ENCODE measurements at places on chromosomes 7 and 10.
A peak's percentile ranks its signal among the peaks of the same experiment; 100 is the strongest.

GRCh38 chr7:1992554-1992953 lies 240.2 kb downstream of the MAD1L1 start:
- DNase-seq, result no peak

- DNase-seq, result no peak
These were observed 128.9 kb downstream of the SNX10 start for GRCh38 chr7:26420422-26421019.

DNA sequence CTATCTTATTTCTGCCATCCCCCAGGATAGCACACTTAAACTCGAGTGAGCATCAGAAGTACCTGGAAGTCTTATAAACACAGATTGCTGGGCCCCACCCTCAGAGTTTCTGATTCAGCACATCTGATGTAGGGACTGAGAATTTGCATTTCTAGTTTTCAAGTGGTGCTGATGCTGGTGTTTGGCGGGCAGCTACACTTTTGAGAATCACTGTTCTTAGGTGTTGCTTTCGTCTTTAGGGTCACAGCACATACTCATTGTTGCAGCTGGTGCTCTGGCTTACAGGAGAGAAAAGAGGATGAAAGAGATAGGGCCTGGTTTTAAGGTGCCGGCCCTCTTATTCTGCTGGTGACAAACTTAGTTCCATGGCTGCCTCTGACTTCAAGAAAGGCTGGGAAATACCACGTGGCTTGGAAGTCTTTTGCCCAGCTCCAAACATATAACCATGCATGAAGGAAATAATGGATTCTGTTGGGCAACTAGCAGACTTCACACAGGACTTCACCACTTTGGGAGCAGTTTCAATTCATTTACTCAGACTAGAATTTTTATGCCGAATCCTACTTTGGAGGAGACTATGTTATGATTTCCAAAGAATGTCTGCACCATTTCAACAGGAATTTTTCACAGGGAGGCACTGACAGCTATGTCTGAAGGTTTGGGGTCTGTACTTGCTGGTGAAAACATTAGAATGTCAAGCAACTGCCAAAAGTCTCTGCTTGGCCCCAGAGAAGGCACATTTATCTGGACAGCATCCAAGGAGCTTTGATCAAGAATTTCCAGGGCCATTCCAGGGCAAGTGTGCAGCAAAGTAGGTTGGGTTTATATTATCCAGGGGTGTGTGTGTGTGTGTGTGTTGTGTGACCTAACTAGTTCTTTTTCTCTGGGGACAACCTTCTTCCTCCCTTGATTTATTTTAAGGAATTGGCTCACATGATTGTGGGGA lies 6.9 kb upstream of the MINDY4 start:
- no peak for DNase-seq

DNA sequence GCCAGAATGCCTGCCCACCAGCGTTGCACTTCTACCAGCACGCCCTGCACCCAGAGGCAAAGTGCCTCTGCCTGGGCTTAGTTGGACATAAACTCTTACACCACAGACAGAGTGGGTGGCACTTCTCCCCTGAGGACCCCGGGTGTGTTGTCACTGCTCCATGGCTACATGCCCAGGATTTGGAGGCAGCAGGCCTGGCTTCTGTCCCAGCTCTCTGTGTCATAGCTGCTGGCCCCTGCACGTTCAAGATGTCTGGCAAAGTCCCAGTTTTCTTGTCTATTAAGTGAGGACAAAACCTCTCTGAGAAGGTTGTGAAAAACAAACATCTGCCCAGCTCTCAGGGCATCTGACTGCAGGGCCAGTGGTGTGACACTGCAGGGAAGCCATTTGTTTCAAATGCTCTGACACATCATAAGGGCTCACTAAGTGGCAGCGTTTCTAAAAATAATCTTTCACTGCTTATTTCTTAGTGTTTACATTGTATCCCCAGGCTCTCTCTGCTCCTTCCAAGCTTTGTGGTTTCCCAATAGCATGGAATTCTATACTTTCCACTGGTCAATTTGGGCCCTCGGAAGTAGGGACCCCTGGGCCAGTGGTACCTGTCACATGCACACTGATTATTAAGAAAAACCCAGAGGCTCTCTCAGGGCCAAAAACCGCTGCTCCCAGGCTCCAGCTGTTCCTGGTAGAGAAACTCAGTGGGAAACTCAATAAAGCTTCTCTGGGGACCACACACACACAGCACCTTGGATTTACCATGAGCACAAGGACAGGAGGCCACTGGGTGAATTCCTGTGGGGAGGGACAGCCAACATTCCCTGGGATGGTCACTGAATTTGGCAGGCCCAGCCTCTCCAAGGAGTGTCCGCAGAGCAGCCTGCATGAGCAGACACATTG lies 86.2 kb upstream of the ANLN start:
- DNase-seq, result peak; percentile 86

DNA sequence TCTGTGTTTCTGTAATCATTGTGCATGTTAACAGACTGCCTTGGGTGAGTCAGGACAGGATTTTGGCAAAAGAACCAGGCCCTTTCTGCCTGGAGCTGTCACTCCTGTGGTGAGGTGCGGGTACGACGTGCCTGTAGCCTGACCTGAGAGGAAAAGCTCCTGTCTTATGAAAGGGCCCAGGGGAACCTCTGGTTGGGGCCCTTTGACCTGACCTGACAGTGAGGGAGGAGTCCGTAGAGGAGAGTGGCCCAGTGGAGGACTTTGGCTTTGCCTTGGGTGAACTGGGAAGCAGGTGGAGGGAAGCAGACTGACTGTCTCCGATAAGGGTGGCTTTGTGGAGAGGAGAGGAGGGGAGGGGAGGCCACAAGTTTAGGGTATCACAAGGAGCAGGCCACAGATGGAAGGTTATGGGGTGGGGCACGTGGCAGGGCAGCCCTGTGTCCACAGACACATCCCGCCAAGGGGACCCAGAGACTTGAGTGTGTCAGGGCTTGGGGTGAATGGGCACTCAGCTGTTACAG lies 6.9 kb downstream of the PFKP start:
- no peak for DNase-seq

- DNase-seq, result no peak
These were observed 885.6 kb upstream of the ZNF722 start for GRCh38 chr7:63112764-63113712.

DNA sequence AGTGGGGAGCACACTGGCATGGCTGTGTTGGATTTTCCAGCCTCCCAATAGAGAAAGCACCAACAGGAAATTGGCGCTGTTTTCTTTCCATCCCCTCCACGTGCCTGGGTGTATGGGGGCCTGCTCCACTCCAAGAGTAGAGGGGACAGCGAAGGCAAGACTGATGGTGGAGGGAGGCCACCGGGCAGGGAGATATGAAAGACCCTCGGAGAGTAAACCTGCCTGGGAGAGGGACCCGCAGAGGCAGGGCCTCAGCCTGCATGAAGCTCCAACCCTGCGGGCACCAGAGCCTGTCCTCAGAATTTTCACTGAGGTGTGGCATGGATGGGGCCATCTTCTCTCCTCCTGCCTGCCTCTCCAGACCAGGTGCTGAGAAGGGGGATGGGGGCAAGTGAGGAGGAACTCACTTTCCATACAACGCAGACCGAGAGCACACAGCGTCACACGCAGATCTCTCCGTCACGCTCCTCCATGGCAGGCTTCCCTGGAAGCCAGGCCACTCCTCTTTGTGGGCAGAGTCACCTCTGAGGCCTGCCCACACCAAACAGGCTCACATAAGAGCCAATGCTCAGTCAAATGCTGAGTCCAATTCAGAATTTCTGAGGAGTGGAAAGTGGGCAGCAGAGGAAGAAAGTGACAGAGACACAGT lies 18.8 kb downstream of the ANXA11 start:
- DNase-seq, result no peak

- no peak for DNase-seq
These were observed 472.8 kb downstream of the KCNMA1 start for GRCh38 chr10:77164616-77165311.

- DNase-seq, result no peak
These were observed 8.6 kb downstream of the CAMK2G start for GRCh38 chr10:73865459-73866442.

DNA sequence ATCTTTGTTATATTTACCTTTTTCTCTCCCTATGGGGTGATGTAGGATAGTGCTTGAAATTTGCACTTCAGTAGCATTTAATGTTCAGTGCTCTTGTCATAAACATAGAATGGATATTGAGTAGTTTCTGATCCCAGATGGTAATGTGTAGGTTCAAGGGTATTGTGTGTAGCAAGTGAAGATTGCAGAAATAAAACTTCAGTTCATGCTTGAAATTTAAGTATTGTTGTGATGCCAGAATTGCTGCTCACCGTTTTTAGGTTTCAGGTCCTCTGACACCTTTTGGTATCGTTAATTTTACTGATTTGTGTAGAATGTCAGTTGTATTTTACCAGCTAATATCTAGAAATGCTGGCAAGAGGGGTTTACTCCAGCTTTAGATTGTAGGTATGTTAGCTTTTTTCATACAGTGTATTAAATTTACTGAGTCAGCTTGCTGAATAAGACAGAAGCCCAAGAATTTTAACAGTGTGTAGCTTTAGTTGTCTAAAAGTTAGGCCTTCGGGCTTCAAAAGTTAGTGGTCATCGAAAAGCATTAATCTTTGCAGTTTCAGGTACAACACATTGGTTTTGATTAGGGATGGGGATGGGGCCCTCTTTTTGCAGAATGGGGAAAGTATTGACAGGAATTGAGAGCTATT lies 1.9 kb downstream of the PTEN start:
- DNase-seq, result no peak

DNA sequence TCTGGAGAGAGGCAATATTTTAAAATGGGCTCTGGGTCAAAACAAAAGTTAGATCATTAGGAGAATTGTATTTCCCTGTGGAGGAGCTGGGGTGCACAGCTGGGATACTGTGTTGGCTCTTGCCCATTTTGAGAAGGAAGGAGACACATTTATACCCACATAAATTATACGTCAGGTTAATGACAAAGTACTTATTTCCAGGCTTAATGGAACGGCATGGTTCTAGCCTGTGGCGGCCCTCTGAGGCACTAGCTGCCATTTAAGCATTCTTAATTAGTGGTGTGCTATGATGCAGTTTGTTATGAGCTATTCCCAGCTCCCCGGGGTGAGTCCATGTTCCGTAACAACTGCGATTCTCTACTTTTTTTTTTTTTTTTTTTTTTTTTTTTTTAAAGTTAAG lies 193.5 kb downstream of the SEC23IP start:
- DNase-seq, result no peak

DNA sequence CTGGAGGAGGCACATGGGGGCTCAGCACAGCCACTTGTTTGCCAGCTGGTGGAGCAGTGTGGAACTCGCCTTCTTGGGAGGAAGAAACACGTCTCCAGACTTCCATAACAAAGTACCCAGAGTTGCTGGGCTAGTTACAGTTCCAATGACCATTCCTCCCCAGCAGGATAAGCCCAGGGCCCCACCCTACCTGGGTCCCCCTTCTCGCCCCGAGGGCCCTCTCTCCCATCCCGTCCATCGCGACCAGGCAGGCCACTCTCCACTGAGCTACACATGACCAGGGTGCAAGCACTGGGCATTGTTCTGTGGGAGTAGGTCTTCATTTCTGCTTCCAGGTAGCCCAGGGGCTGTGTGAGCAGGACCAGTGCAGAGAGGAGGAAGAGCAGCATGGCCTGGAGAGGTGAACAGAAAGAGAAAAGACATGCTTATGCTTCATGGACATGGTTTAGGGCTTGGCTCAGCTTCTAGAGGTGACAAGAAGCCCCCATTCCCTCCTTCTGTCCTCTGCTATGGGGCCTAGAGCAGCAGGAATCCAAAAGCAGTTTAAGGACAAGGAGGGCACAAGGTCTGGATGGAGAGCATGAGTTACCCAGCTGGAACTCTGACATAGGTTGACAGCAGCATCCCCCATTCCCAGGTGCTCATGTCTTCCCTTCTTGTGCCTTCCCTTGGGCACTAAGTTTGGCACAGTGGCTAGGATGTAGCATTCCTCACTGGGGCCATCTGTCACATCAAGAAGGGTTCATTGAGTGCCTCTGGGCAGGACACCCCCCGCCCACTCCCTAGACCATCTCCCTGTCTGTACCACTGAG lies 2.4 kb downstream of the SFTPD start:
- peak; percentile 2 for DNase-seq

- no peak for DNase-seq
These were observed 17.9 kb upstream of the CYREN start for GRCh38 chr7:135188298-135188984.

DNA sequence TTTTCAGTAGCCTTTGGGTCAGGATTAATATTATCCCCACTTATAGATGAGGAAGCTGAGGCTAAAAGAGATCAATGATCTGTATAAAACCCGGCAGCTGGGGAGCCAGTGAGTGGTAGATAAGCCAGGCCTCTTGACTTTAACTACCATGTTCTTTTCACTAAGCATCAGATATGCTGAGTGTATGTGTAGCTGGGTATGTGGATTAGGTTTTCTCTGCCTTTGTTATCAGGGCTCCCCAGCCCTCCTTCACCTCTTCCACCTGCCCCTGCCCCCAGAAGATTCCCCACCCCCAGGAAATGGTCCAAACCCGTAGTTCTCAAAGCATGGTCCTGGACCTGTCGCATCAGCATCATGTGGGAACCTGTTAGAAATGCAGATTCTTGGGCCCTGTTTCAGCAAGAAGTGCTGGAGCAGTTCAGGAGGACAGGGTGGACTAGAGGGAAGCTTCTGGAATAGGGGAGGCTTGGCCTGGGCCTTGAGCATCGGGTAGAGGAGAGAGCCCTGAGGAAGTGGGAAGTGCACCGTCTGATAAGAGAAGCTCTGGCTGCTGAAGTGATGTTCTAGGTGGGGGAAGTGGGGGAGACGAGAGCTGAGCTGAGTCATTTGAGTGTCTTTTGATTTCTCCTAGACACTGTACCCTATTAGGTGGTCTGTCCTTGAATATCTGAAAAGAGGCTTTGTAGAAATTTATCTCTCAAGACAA lies 101.3 kb downstream of the HIF1AN start:
- no peak for DNase-seq

GRCh38 chr7:38207843-38208242 lies 29.8 kb downstream of the STARD3NL start:
- no peak for DNase-seq

GRCh38 chr10:60419249-60419648 lies 29.6 kb upstream of the ANK3 start:
- DNase-seq, result no peak

GRCh38 chr7:44327981-44328380 lies 2.6 kb upstream of the CAMK2B start:
- DNase-seq, result no peak

GRCh38 chr10:83955406-83955805 lies 183.9 kb upstream of the GHITM start:
- DNase-seq, result no peak

- DNase-seq, result no peak
These were observed 17.5 kb upstream of the CHST3 start for GRCh38 chr10:71946700-71947099.

DNA sequence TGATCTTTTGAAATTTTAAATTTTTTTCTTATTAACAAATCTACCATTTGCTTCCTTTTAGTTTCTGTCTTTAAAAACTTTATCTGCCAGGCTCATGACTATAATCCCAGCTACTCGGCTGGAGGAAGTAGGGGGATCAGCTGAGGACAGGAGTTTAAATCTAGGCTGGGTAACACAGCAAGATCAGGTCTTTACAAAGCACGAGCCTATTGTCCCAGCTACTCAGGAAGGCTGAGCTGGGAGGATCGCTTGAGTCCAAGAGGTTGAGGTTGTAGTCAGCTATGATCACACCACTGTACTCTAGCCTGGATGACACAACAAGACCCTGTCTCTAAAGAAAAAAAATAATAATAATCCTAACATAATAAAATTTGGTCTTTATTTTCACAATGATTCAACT lies 17.5 kb downstream of the DPY19L1 start:
- DNase-seq, result no peak
